D721Med (cell line): ENCODE measurements at places on chromosomes 11 and 22.

GRCh38 chr11:69157156-69157821 lies 1.6 kb downstream of the SMIM38 start:
- DNase-seq, result no peak

GRCh38 chr11:68528630-68529029 lies 68.1 kb downstream of the PPP6R3 start:
- DNase-seq, result no peak

GRCh38 chr22:19615001-19615461 lies 90.8 kb upstream of the CLDN5 start:
- no peak for DNase-seq

- DNase-seq, result no peak
Observed at GRCh38 chr22:49488943-49489342, 338.7 kb downstream of the BRD1 start.

DNA sequence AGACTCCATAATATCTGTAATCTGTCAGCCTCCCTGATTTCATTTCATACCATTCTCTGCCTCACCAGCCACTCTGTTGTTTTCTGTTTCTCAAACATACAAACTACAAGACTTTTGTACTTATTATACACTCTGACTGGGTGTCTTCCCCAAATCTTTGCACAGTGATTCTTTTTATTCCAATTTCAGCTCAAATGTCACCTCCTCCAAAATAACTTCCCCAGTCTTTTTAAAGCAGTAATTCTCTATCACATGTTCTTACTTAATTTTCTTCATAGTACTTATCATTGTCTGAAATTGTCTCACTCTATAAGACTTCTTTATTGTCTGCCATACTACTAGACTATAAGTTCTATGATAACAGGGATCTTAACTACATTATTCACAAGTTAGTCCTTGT lies 19.6 kb downstream of the SOX6 start:
- no peak for DNase-seq

- DNase-seq, result no peak
Observed at GRCh38 chr22:40529821-40530220, 106.7 kb downstream of the MRTFA start.

GRCh38 chr11:67118181-67118766 lies 789 bp upstream of the KDM2A start:
- no peak for DNase-seq

DNA sequence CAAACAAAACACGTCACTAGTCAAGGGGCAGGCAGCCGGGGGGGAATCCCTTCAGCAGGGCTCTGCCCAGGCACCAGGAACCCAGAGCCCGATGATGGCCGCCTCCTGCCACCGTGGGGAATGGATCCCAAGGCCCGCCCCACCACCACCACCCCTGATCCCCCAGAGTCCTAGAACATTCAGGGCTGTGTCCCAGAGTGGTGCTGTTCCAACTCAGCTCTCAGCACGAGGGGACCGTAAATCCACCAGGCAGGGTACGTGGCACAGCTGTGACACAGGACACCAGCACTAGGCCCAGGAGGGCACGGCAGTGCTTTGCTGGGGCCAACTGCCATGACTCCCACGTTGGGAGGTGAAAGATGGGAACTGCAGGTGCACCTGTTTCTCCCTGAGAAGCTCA lies 29.6 kb downstream of the ANO1 start:
- no peak for DNase-seq
